ENCODE measurements at places on chromosomes 7 and 10.

- DNase-seq: no peak
Measured at GRCh38 chr7:33986951-33987947, 81.9 kb downstream of the BMPER start.

GRCh38 chr7:115516341-115516740, 514.2 kb downstream of the TFEC start:
- DNase-seq: no peak

DNA sequence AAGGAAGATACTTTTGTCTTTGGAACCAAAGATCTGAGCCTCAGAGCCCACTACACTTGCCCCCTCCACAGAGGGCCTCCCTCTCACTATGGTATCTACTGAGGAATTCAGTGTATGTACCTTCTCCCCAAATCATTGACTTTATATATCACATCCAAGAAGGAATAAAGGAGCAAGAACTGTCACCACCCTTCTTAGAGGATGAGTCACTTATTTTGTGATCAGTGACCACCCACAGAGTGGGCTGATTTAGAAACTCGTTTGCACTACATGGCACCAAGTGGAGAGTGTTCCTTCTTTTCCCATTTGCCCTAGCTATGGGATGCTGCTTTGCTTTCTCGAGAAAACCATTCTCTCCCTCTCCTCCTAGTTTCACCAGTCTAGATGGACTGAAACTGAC, 5.7 kb downstream of the TMEM243 start:
- no peak for DNase-seq

- peak; percentile 90 for DNase-seq
Measured at GRCh38 chr10:1551636-1552338, 185.5 kb downstream of the ADARB2 start.

DNA sequence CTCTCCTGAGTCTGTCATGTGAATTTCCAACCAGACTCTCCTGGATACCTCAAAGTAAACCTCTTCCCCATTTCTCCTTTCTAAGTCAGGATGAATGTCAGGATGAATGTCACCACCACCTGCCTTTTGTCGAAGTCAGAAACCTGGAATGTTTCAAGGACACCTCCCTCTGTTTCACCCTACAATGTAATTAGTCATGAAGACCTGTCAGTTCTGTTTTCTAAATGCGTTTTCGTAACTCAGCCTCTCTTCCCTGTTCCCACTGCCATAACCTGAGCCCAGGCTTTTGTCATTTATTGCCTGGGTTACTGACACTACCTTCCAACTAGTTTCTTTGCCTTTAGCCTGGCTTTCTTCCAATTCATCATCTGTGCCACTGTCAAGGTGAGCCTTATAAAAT, 5.5 kb upstream of the STN1 start:
- DNase-seq: no peak

GRCh38 chr10:50579491-50580261, 44.1 kb downstream of the SGMS1 start:
- DNase-seq: no peak

- no peak for DNase-seq
Measured at GRCh38 chr7:150951521-150951920, 26.6 kb downstream of the KCNH2 start.

GRCh38 chr7:50594734-50595485, 29.7 kb upstream of the DDC start:
- no peak for DNase-seq

GRCh38 chr7:20030915-20031362, 186.2 kb downstream of the MACC1 start:
- no peak for DNase-seq

DNA sequence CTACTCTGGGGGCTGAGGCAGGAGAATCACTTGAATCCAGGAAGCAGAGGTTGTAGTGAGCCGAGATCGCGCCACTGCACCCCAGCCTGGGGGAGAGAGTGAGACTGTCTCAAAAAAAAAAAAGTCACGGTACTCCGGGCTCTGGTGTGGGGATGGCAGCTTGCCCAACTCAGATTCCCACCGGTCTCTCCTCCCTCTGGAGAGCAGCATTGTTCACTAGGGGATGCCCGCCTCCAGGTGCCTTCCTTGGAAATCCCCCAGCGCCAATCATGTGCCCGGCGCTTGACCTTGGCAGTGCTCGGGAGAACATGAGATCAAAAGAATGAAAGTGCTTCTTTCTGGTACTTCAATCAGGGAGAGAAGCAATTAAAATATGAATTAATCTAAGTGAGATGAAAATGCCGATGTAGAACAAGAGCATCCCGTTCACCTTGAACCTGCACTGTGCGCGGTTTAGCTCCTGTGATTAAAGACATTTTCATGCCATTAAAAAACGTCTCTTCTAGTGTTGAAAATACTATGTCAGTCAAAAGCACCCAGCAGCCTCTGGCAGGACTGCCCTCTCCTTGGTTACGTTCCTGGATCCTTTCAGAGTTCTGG, 1127.3 kb upstream of the AUTS2 start:
- DNase-seq: peak; percentile 68

- DNase-seq: no peak
Measured at GRCh38 chr7:157875230-157876179, 538.7 kb downstream of the DNAJB6 start.

DNA sequence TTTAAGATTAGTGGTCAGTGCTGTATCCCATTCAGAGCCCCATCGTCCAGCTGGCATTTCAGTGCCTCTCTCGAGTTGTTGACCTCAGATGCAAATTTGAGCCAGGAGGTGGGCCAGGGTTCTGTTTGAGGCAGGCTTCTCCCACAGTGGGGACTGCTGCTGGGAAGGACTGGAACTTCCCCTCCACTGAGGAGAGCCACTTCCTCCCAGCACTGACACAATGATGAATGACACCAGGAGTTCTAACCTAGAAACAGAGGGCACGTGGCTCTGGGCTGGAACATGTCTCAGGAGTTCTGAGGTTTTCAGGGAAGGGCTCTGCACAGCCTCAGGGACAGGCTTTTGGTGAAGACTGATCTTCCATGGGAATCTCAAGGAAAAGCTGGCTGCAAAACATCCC, 18.3 kb upstream of the BTBD16 start:
- DNase-seq: no peak

GRCh38 chr7:101896316-101896715, 78.9 kb downstream of the CUX1 start:
- no peak for DNase-seq

DNA sequence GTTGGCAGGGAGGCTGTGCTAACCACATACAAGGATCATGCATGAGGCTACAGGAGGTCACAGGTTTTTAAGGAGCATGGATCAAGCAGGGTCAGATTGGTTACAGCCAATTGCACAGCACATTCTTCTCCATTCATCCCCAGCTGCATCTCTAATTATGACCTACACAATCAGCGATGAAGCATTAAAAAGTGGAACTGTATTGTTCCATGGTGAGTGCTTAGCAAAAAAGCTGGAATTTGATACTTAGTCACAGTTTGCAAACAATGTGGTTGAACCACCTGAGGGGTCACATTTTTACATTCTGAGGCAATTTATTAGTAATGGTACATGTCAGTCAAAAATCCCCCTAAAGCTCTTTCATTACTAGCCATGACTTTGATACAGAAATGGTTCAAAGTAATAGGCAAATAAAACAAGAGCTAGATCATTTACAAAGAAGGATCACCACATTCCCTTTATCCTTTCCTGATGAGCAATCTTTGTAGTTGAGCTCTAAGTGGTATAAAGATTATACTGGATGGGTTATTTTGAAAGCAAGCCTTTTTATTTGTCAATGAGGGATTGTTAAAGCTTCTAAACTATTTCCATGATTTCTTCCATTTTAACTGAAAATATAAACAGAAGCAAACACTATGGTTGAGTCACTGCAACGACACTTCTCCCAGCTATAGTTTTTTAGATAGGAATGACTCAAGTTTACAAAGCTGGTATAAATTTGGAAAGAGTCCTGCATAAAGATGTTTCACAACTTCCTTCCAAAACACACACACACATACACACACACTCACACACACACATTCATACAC, 217.8 kb upstream of the SEMA3A start:
- no peak for DNase-seq

- DNase-seq: no peak
Measured at GRCh38 chr7:102837802-102838201, 75.0 kb upstream of the LRRC17 start.

DNA sequence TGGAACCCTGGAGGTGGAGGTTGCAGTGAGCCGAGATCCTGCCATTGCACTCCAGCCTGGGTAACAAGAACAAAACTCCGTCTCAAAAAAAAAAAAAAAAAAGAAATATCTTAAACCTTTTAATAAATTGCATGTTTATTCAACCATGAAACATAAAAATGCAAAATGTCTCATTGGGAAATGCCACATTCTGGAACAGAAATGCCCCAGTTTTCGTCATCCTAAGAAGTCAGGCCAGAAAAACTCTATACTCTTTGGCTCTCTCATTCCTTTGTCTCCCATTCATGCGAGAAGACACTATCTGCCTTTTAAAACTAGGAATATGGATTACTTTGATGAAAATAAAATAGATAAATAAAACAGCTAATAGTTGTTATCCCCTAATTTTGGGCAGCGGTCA, 21.5 kb upstream of the ABLIM1 start:
- no peak for DNase-seq

DNA sequence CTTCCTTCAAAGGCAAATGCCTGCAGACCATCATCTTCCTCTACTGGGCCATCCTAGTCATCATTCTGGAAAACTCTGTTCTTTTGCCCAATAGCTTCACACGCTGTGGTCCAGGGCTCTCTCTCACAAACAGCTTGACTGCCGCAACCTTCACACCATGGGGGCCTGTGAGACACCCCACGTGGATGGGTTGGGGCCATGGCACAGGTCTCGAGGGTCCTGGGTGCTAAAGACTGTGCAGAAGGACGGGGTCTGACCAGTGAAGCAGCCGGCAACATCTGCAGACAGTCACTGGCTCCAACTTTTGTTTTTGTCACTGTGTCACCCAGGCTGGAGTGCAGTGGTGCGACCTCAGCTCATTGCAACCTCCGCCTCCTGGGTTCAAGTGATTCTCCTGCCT, 28.1 kb downstream of the BRI3 start:
- no peak for DNase-seq
